ENCODE measurements at places on chromosomes 12 and 14.

- DNase-seq, result no peak
Measured at GRCh38 chr12:69247268-69248018, 8.1 kb downstream of the CPSF6 start.

DNA sequence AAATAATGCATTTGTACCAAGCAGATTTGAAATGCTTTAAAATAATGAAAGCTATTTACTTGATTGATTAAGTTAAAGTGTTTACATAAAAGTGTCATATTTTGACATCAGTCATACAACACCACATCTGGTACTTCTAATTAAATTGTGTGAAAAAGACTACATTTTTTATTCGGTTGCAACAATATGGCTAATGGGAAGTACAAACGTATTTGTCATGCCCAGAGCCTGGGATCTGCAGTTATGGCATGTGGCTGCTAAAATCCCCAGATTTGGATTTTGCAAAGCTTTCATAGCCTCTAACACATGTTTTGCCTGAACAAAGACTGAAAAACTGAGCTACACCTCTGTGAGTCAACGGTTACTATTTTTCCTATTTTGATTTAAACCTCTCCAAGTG, 66.6 kb downstream of the LLPH start:
- no peak for DNase-seq

GRCh38 chr12:122385171-122386016, 37.1 kb downstream of the CLIP1 start:
- no peak for DNase-seq

DNA sequence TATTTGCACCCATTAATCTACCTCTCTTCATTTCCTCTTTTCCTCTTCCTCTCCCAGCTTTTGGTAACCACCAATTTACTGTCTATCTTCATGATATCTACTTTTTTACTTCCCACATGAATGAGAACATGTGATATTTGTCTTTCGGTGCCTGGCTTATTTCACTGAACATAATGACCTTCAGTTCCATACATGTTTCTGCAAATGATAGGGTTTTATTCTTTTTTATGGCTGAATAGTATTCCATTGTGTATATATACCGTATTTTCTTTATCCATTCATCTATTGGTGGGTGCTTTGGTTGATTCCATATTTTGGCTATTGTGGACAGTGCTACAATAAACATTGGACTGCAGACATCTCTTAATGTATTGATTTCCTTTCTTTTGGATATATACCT, 49.0 kb upstream of the STRN3 start:
- DNase-seq, result no peak

DNA sequence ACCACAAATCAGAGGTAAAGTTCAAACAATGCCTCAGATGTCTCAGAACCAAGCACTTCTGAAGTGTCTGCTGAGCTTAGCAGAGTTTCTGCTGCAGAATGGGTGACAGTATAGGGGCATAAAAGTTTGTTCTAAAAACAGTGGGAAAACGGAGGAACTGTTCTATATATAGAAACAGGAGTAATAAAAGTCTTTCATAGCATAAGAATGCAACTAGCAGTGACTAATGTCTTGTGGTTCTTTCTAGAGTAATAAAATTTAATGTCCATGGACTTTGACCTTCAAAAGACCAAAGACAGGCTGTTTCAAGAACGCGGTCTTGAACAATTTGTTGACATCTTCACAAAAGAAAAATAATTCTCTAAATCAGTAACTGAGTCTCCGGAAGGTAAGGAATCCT, 107.5 kb upstream of the FAR2 start:
- no peak for DNase-seq

DNA sequence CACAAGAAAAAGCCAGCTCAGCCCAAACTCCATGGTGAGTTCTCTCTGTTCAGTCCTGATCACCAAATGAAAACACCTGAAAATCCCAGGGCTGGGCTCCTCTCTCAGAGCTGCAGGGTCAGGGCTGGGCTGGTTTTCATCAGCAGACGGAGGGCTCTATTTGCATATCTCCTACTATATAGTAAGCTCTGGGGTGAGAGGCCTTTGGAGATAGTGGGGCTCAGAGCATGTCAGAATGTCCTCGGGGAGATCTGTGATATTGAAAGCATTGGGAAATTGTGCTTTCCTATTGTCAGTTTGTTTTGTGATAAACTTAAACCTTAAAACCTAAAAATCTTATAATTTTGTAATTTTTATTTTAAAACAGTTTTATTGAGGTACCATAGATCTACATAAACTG, 742.6 kb downstream of the TMEM121 start:
- DNase-seq, result no peak

DNA sequence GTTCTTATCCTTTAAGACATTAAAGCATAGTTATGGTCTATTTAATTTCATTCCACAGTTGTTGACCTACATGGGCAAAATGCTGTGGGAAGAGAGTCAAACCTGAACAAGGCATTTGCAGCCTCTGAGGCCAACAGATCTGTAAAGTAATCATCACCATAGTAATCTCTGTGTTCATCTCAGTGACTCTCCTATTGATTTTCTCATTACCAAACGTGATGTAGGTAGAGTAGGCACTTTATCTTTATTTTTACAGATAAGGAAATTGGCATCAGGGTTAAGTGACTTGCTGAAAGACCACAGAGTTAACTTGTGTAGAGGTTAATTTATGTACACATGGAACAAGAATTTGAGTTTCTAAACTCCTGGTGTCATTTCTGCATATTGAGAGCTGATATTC, 203.0 kb downstream of the ESR2 start:
- DNase-seq, result no peak

GRCh38 chr14:96096639-96097610, 57.8 kb downstream of the C14orf132 start:
- DNase-seq, result no peak

Data from activated T-cell treated with anti-CD3 and anti-CD28 coated beads for 24 hours (primary cell).